ENCODE measurements at places on chromosomes 5 and 9.

- DNase-seq, result no peak
Observed at GRCh38 chr9:16869882-16870595, 431 bp downstream of the BNC2 start.

DNA sequence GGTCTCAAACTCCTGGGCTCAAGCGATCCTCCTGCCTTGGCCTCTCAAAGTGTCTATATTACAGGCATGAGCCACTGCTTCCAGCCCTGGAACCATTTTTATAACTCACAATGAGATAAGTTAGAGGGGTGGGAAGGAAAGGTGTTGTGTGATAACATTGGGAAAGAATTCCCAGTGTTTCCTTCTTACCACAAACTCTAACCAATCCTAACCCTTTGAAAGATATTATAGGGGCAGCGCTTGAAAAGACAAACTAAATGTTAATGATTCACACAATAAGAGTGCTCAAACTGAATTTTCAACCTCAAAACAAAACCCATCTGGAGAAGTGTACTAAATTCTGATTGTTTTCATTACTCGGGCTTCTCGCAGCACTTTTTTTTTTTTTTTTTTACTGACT, 109.7 kb downstream of the TSSK1B start:
- DNase-seq, result no peak

- no peak for DNase-seq
Observed at GRCh38 chr5:126912616-126913200, 117.7 kb downstream of the MARCHF3 start.

DNA sequence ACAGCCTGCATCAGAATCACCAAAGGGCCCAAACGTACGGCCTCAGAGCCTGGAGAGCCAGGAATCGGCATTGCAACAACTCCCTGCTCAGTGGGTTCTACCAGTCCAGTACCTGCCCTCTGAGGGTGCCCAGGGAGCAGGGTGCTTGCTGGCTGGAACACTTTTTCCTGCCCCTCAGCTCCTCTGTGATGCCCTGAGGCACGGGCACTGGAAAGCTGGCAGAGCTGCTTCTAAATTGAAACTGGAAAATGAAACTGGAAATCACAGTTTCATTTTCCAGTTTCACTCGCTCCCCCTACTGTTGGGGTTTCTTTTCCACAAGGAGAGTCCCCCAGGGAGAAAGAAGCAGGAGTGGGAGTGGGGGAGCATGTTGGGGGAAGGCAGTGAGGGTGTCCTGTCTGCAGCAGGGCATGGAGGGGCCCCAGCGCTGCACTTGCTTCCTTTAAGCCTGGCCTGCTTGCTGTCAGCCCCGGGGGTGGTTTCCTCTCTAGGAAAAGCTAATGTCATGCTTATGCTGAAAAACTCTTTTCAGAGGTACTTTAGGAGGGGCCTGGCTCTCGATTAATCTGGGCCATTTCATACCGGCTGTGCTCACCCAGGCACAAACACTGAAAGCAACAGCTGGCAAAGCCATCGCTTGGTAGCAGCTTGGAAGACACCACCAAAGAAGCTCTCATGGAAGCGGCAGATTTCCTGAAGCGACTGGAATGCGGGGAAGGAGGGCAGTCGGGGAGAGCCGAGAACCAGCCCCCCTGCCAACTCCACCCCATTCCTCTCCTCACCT, 26.2 kb downstream of the IRF1 start:
- peak; percentile 44 for DNase-seq

DNA sequence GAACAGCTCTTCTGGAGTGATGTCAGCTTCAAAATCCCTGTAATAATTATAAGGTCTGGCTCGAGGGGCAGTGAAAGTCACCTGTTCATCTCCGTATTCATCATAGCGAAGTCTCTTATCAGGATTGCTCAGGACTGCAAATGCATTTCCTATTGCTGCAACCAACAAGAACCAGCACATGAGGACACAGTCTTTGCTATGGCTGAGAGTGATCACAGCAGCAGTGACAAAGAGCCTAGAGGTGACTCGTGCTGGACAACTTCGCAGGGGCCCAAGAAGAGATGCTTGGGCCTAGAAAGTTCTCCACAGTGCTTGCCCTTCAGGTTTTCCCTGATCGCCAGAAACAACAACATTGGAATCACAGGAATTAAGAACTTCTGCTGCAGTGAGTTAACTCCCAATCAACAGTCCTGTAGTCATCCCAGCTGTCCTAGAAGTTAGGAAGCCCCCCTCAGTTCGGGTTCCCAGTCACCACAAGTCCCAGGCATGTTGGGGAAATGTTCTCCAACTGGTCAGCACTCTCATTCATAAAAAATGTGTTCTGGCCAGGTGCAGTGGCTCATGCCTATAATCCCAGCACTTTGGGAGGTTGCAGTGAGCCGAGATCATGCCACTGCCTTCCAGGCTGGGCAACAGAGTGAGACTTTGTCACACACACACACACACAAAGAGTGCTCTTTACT, 13.0 kb downstream of the DNAJC18 start:
- DNase-seq, result no peak

DNA sequence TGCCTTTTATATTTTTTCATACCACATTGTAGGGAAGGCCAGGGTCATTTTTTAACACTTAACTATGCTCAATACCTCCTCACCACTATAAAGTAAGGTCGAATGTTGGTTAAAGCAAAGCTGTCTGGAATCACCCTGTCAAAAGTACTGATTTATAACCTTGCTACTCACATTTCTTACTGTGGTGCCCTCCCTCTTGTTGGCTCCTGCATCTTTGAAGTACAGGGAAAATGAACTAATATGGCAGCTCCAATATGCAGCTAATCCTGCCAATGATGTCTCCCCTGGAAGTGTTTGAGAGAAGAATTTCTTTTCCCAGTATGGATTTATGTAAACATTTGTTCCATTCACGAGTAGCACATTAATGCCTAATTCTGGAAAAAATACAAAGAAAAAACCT, 108.4 kb upstream of the RPS23 start:
- no peak for DNase-seq

DNA sequence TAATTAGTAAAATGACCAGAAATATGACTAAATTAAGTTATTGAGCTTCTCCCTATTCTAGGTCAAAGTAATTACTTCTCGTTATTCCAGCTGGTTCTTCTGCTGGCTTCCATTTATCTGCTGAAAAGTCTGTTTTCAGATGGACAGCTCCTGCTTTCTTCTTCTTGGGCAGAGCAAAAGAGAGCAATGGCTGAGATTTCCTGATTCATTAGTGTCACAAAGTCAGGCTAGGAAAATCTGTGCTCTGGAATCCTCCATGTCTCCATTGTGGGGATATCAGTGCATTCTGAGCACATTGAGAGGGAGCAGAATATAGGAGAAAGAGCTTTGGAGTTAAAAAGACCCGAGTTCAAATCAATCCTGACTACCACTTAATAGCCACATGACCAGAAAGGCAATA, 33.7 kb upstream of the NRG2 start:
- no peak for DNase-seq

- no peak for DNase-seq
Observed at GRCh38 chr5:73319036-73319435, 129.5 kb downstream of the FOXD1 start.

DNA sequence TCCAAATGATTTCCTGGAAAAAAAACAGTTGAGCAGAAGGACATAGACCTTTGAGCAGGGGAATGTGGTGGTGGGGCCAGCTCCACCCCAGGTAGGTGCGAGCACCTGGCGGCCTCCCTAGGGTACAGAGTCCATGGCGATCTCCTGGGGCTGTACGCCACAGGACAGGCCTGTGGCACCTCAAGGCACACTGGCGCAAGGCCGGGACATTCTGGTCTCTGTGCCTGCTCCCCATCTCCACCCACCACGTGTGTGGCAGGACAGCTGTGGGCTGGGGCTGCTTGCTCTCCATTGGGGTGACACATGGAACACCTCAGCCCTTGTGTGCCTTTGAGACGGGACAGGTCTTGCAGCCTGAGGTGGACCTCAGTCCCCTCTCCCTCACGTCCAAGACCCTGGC, 25.2 kb downstream of the WNK2 start:
- DNase-seq, result no peak

- no peak for DNase-seq
Observed at GRCh38 chr9:94804316-94804715, 77.8 kb downstream of the AOPEP start.

DNA sequence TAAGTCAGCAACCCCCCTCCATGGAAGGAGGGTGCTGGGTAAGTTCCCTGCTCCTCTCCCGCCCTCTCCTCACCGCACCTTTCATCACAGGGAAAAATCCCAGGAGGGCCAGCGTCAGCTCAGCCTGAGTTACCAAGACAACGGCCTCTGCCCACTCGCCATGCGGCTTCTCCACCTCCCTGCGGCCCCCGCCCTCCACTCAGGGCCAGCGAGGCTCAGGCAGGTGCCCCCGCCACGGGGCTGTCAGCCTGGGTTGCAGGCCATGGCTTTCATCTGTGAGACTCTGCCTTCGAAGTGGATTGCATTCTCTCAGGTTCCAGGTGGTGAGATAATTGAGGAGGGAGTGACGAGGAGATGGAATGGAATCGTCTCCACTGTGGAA, 27.2 kb upstream of the LAMC3 start:
- no peak for DNase-seq

DNA sequence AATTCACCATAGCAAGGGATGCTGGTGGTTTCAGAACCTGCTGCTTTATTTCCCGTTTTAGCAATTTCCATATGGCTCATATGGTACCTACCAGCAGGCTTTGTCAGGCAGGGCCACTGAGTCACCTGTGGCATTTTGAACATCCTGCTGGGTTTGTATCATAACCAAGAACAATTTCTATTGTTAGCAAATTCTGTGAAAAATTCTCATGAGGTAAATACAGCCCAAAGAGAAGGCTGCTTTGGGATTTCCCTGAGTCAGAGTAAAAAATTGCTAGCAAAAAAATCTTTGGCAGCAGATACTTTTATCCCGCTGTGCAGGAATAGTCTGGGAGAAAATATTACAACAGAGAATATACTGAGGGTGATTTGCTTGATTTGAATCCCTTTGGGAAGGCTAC, 52.7 kb downstream of the PRR16 start:
- DNase-seq, result no peak

GRCh38 chr9:38641985-38642864, 21.8 kb upstream of the ANKRD18A start:
- no peak for DNase-seq

GRCh38 chr5:141945511-141946051, 12.4 kb downstream of the PCDH12 start:
- DNase-seq, result no peak

GRCh38 chr9:82134010-82134409, 145.4 kb downstream of the SPATA31D1 start:
- no peak for DNase-seq

GRCh38 chr9:94864862-94865509, 138.5 kb downstream of the AOPEP start:
- DNase-seq, result no peak

DNA sequence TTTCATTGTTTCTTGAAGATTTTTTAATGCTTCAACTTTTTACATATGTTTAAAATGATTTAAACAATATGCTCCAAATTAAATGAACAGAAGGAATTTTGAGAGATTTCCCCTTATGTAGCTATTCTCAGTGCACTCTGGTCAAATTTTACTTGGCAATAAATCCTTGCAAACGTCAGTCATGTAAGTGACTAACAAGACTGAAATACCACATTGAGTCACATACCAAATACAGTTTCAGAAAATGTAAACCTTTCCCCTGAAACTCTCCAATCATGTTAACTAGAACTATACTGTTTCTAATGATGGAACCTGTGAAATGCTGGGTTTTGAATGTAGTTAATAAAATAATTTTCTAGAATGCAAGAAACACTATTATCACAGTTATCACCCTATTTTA, 29.6 kb downstream of the SAR1B start:
- DNase-seq, result no peak

- no peak for DNase-seq
Observed at GRCh38 chr5:87311405-87312279, 44.0 kb downstream of the RASA1 start.

DNA sequence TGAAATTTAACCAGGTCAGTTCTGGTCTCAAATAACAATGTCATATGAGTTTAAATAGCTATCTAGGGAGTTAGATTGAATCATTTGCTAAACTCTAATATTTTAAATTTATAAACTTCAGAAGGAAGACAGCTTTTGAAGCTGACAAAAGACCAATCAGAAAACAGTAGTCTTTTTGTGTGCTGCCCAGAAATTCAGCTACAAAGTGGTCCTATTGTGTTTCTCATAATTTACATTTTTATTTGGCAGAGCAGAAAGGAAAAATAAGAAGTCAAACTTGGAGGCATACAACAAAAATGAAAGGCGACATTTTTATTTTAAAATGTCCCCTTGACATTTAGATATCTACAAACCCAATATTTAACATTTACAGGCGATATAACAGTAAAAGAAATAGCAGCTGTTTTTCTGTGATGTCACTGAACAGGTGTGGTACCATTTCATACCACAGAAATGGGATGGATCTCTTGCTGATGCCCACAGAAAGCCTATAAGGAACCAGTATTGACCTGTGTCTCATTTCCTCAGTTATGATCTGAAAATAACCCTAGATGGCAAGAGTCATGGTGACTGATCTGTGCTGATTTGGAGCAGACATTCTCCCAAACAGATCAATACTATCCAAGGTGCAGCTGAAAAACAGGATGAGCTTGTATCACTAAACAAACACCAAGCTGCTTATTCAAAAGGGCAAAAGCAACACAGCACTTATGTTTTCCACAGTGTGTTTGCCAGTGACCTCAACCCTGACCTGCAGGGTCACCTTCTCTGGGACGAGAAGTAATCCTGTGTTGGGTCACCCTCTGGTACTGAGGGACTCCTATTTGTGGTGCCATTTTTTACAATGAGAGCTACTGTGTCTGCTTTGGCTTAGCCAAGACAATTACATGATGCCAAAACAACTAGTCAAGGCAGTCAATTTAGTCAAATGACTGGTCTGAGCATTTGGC, 3.6 kb upstream of the FST start:
- no peak for DNase-seq

GRCh38 chr5:60634051-60634450, 65.9 kb downstream of the DEPDC1B start:
- no peak for DNase-seq

GRCh38 chr5:126363658-126364057, 59.6 kb upstream of the GRAMD2B start:
- no peak for DNase-seq

DNA sequence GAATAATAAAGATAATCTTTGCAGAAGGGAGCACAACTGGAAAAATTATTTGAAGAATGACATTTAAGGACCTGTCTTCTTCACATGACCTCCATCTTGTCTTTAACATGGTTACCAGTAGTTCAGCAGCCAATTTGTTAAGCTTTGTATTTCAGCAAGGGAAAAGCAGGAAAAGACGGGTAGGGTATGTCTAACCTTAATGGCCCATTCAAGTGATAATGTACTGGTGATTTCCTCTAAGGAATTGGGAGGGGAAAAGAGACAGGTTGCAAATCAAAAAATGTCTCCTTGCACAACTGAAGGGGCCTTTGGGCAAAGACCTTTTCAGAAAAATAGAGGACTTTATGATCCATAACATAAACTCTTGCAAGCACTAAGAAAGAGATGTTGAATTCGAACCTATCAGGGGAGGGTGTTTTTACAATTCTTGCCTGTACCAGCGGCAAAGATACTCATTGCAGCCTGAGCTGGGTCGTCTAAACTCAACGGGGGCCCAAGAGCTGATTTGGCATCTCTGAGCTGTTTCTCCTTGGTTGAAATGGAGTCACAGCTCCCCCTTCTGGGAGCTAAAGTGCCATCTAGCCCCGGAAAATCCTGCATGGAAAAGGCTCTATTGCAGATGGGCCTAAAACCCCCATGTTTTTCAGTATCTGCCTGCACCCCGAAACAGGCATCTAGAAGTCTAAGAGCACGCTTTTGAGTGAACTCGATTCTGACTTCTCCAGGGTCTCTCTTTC, 3.8 kb downstream of the BRINP1 start:
- DNase-seq, result no peak

- no peak for DNase-seq
Observed at GRCh38 chr5:127517110-127517479, 345 bp upstream of the PRRC1 start.

- DNase-seq, result no peak
Observed at GRCh38 chr5:7207979-7208378, 188.0 kb upstream of the ADCY2 start.

Measured in stimulated activated CD4-positive, alpha-beta T cell treated with anti-CD3 and anti-CD28 coated beads, Interleukin-4, amount 100 ng/mL, for 1 hour (primary cell).